Naive thymus-derived CD4-positive, alpha-beta T cell (primary cell): ENCODE measurements at places on chromosomes 12 and 14.

DNA sequence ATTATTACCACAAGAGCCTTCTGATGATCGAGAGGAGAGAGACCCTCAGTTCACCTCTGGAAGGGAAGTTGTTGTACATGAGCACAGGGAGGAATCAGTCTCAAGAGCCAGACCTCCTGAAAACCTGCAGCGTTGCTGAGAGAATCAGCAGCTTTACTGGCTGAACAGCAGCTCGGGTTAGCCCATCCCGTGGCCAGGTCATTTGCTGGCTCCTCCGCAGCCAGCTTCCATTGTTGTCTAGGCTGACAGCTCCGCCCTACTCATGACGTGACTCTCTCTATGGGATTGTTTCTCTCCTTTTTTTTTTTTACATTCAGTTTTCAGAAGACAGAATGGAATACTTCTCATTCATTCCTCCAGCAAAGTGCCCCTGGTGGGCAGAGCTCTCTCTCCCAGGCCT lies 69.9 kb downstream of the TGFB3 start:
- H3K27me3 ChIP-seq: no peaks in the 10 kb centered on the region
- no peak overlapping the region for H3K4me3 ChIP-seq
- H3K4me1 ChIP-seq: no peaks in the 10 kb centered on the region
- no peaks in the 10 kb centered on the region for H3K36me3 ChIP-seq

DNA sequence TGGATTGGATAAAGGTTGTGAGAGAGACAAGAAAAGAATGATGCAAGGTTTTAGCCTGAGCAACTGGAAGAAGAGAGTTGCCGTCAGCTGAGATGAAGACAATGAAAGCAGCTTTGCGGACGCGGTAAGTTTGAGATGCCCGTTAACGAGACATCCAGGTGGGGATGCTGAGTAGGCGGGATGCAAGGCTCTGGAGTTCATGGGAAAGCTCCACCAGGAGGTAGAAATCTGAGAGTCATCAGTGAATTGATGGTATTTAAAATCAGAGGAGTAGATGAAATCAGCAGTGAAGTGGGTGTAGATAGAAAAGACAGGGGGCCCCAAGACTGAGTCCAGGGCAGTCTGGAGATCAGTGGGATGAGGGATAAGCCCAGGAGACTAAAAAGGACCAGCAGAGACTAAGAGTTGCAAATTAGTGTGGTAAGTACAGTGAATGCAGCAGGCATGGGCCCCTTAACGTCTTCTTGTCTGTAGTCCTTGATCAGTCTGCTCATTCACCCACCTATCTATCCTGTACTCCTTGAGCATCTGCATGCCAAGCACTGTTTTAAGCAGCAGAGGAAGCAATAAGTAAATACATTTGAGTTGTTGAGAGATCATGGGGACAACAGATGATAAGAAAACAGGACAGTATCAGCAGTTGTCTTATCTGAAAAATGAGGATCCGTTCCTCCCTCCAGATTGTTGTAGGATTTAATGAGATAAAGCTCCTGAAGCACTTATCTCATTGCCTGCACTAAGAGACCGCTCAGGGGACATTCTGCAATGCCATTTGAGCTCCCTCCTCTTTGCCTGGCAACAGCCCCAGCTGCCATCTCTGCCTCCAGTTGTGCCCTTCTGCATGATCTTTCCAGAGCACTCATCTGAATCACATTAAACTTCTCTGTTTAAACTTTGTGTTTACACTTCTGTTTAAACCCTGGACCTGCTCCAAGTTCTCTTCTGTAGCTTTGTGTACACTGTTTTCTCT lies 91.5 kb downstream of the APAF1 start:
- DNase-seq: no peak
- no peak overlapping the region for H3K4me3 ChIP-seq
- H3K27me3 ChIP-seq: no peaks in the 10 kb centered on the region
- H3K27ac ChIP-seq: no peak overlapping the region
- no peaks in the 10 kb centered on the region for H3K36me3 ChIP-seq
- H3K4me1 ChIP-seq: no peaks in the 10 kb centered on the region

- H3K36me3 ChIP-seq: no peaks in the 10 kb centered on the region
- H3K27ac ChIP-seq: no peak overlapping the region
- DNase-seq: no peak
- H3K4me1 ChIP-seq: no peaks in the 10 kb centered on the region
- no peaks in the 10 kb centered on the region for H3K27me3 ChIP-seq
- no peak overlapping the region for H3K4me3 ChIP-seq
These were observed 327.3 kb upstream of the TMTC1 start for GRCh38 chr12:30110958-30111586.

GRCh38 chr12:94761559-94761958 lies 111.2 kb upstream of the TMCC3 start:
- no peak overlapping the region for H3K27ac ChIP-seq
- H3K27me3 ChIP-seq: no peaks in the 10 kb centered on the region
- no peaks in the 10 kb centered on the region for H3K4me1 ChIP-seq
- H3K36me3 ChIP-seq: no peaks in the 10 kb centered on the region
- DNase-seq: no peak

DNA sequence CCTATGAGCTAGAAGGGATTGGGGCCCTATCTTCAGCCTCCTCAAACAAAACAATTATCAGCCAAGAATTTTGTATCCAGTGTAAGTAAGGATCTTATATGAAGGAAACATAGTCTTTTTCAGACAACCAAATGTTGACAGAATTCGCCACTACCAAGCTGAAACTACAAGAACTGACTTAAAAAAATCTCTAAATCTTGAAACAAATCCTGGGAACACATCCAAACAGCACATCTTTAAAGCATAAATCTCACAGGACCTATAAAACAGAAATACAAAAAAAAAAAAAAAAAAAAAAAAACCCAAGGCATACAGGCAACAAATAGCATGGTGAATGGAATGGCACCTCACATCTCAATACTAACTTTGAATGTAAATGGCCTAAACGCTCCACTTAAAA lies 41.3 kb upstream of the LMNTD1 start:
- H3K4me1 ChIP-seq: no peaks in the 10 kb centered on the region
- no peak for DNase-seq
- no peak overlapping the region for H3K27ac ChIP-seq
- no peak overlapping the region for H3K4me3 ChIP-seq
- no peaks in the 10 kb centered on the region for H3K36me3 ChIP-seq
- H3K27me3 ChIP-seq: no peaks in the 10 kb centered on the region

DNA sequence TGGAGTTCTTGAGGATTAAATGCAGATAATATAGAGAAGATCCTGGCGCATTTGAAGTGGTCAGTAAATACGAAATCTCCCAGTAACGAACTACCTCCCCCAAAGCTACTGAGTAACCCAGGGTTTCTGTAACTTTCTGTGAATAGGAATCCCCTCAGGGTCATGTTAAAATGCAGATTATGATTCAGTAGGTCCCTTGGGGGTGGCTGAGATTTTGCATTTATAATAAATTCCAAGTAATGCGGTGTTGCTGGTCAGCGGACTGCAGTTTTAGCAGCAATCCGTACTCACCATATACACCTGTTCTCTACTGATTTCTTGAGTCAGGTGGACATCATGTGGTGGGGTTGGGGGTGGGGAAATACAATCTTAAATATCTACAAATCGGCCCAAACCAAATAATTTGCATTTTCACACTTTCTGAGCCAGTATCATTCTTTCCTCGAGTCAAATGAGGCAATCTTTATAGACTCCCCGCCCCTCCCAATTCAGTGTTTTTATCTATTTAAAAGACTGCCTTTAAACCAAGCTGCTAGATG lies 868 bp downstream of the SPATA7 start:
- H3K27me3 ChIP-seq: no peaks in the 10 kb centered on the region
- peak overlapping the region; percentile 85 for H3K4me3 ChIP-seq
- H3K36me3 ChIP-seq: no peaks in the 10 kb centered on the region
- no peak for DNase-seq
- H3K4me1 ChIP-seq: peaks cover 7% of the 10 kb centered on the region
